ENCODE measurements at places on chromosomes 5 and 9.
A peak's percentile ranks its signal among the peaks of the same experiment; 100 is the strongest.

DNA sequence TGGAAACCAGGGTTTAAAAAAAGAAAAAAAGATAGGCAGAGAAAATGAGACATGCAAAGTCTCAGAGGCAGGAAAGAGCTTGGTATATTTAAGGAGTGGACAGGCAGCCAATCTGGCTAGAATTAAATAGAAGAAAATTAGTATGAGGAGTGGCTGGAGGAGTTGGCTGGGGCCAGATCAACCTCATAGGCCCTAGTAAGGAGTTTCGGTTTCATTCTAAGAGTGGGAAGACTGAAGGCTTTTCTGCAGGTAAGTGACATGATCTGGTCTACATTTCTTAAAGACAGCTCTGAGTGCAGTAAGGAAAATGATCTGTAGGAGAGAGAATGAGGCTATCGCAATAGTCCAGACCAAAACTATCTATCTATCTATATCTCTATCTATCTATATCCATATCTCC, 27.5 kb downstream of the ADRB2 start:
- DNase-seq: no peak

DNA sequence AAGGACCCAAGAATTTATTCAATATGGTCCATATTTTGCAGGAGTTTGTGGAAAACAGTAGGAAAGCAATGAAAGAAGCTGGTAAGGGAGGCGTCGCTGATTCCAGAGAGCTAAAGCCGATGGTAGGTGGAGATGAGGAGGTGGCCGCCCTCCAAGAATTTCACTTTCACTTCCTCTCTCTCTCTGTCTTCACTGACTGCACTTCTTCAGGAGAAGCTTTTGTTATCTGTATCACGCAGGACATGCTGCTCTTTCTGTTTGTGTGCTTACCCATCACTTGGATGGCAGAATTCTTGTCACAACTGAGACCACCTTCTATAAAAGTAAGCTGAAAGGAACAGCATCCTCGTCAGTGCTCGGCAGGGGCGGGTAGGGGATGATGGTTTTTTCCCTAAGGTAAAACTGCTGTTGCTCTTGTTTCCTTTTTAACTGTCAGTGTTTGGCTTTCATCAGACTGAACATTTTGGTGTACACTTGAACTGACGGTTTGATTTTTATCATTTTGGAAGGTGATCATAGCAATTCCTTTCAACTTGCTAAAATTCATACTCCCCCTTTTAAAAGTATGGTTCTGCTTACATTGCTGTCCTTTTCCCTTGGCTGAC, 62.4 kb upstream of the FSD1L start:
- no peak for DNase-seq

- peak; percentile 8 for DNase-seq
Measured at GRCh38 chr5:172412724-172413286, 41.5 kb downstream of the SH3PXD2B start.

DNA sequence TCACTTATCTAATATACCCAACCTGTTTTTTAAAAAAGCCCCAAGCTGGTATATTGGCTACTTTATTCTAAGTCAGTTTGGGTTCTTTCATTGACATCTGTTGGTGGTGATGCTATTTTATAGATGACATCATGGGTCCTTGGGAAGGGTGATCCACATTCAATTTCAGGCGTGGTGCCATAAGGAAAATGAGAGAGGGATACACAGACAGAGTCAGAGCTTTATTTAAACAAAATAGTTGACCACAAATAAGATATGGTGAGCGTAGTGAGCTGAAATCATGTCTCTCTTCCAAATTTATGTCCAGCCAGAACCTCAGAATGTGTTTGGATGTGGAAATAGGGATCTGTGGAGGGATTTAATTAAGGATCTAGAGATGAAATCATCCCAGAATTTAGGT, 302.4 kb downstream of the MAT2B start:
- no peak for DNase-seq

DNA sequence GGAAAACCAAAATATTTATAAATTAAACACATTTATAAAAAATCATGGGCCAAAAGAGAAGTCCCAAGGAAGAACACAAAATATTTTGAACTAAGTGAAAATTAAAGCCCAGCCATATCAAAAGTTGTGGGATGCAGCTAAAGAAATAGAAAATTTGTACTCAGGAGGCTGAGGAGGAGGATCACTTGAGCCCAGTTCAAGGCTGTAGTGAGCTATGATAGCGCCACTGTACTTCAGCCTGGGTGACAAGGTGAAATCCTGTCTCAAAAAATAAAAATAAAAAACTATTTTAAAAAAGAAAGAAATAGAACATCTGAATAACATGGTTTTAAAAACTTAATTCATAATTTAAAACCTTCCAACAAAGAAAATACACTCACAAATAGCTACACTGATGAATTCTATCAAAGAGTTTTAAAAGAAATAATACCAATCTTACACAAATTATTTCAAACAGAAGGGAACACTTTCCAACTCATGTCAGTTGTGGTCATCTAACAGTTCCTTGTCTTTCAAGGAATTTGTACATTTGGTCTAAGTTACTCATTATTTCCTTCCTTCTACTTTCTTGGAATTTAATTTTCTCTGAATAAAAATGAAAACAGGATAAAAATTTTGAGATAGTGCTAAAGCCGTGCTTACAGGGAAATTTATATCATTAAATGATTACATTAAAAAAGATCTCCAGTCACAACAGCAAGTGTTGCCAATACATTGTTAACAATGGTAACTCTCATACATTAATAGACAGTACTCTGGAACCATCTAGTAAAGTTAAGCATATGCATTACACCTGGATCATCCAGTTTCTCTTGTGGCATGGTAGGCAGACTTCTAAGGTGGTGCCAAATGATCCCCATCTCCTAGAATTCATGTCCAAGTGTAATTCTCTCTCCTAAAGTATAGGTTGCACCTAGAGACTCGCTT, 17.8 kb downstream of the PTBP3 start:
- no peak for DNase-seq

- peak; percentile 48 for DNase-seq
Measured at GRCh38 chr9:5518937-5519319, 8.6 kb downstream of the PDCD1LG2 start.

DNA sequence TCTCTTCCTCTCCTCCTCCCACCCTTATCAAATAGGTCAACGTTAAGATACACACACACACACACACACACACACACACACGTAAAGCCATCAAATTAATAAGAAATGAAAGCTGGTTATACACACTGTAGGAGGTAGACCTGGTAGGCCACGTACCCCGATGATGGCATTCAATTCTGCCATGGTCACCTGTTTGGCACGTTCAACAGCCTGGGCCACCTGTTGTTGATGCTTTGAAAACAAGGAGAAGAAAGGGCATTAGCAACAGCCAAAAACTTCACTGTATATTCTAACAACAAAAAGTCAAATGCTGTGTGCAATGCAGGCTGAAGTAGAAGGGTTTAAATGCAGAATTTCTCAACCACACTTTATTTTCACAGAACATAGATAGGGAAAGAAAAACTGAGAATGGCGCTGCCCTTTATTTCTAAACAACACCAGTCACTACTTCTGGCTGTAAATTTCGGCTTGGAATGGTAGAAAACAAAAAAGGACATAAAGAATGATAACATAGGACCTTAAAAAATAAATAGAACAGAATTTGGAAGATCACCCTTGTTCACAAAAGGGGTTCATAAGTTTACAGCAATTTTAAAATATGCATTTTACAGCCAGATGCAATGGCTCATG, 37.2 kb downstream of the TLE1 start:
- DNase-seq: no peak

- DNase-seq: no peak
Measured at GRCh38 chr5:157290156-157290980, 24.4 kb downstream of the CYFIP2 start.

DNA sequence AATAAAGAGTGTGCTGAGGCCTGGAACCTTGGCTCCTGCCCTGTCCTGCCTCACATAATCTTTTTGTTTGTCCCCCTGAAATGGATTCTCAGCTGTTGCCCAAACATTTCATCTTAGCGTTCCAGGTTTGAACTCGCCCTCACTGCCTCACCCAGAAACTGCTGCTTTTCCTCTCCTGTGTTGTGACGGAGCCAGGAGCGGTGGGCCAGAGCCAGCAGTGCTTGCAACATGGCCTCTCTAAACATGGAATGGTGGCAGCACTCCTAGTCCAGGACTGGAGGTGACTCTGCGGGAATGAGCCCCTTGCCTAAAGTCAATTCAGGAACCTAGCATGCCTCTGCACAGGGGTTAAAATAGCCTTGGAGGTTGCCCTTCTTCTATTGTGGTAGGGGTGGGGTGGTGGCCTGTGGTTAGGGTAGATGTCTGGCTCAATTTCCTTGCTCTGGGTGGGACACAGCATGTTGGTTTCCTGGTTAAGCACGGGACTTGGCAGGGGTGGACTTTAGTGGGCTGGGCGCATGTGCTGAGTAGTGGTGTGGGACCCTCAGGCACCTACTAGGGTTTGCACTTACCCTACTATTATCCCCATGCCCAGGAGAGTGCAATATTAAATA, 101.6 kb downstream of the SLC25A46 start:
- DNase-seq: no peak

- no peak for DNase-seq
Measured at GRCh38 chr5:11476866-11477265, 427.4 kb downstream of the CTNND2 start.

Measured in stimulated activated CD8-positive, alpha-beta memory T cell treated with anti-CD3 and anti-CD28 coated beads, Interleukin-15, amount 100 ng/mL, for 48 hours (primary cell).